Activated T-helper 1 cell treated with anti-CD3 and anti-CD28 coated beads, Interleukin-12 subunit alpha, Interleukin-12 subunit beta, Interleukin-2, Interleukin-4 antibody, amounts not matched to agents 30 ng/mL and 10 ng/mL and 1 ng/mL, durations not matched to agents 14 hours and 24 hours and 36 hours (primary cell): ENCODE measurements at places on chromosomes 5 and 9.

GRCh38 chr5:116881921-116882531 is 307.4 kb upstream of the SEMA6A start:
- no peak for DNase-seq

- DNase-seq = no peak
These were observed 29.2 kb upstream of the SEMA4D start for GRCh38 chr9:89527084-89527483.

DNA sequence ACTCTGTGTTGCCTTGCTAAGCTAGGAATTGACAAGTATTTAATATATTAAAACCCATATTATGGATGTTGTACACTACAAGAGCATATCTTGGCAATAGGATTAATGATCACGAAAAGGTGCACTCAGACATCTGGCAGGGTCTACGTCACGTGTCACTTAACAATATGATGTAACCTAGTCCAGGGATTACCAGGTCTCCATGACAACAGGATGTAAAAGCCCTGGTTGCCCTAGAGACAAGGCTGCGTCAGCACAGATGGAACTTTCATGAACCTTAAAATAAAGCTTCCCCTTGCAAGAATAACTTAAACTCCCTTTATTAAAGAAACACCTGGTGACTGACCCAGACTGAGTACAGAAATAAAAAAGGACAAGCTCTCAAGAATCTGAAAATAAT is 717.8 kb downstream of the CDH18 start:
- DNase-seq = no peak

DNA sequence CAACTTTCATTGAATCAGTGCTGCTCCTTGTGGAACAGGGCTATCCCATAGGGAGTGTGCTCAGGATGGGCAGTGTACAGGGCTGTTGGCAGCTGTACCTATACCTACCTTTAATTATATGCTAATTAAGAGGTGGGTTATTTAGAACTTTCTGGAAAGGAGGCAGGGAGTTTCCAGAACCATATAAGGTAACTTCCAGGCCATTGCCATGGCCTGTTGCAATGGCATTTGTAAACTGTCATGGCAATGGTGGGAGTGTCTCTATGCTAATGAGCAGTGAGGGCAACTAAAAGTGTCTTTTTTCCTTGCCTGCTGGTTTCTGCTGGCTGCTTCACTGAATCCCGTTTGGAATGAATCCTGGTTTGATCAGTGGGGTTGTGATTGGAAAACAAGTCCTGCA is 2.3 kb upstream of the ARHGAP26 start:
- DNase-seq = no peak

DNA sequence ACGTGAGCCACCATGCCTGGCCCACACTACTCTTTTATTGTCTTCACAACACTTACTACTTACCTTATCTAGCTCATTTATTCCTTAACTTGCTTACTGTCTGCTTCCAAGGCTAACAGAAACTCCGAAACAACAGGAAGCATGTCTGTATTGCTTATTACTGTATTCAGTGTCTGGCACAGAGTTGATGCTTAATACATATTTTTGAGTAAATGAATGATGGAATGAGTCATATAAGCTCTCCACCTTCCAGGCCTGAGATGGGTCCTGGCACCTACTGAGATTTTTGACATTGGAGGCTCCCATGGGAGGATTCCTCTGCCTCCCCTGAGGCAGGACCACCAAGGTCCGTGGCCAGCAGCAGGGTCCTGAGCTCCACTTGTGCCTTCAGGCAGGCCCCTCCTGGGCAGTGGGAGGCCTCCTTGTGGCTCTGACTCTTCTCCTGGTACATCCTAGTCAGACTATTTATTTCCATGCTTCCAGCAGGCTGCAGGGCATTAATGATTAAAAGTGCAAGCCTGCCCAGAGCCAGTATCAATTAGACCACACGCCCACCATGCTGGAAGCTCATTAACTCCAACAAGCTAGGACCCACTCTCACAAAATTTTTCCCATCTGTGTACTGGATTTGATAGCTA is 76.5 kb upstream of the CTNNA1 start:
- no peak for DNase-seq

DNA sequence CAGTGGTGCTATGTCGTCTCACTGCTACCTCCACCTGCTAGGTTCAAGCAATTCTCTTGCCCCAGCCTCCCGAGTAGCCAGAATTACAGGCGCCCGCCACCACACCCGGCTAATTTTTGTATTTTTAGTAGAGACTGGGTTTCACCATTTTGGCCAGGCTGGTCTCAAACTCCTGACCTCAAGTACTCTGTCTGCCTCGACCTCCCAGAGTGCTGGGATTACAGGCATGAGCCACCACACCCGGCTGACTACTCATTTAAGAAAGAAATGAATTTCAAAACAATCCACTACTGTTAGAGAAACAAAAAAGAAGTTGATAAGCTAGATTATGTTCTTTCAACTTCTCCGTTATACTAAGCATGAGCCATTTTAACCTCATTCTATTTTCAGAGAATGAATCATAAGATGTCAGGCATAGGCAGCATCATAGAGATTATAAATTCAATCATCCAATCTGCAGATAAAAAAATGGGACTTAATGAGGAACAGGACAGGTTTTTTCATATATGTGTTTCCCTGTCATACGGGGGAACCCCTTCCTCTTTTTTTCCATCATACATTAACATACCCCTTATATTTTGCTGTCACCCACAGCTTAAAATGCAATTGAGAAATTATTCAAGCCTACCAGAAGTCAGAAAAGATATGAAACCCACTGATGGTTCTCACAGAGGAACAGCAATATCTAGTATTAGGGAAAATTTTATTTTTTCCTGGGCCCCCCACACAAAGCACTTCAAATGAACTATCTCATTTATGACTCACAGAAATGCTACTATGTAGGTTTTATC is 26.5 kb upstream of the ADRB2 start:
- DNase-seq = no peak

GRCh38 chr9:114356792-114357191 is 27.1 kb downstream of the ORM2 start:
- DNase-seq = no peak

DNA sequence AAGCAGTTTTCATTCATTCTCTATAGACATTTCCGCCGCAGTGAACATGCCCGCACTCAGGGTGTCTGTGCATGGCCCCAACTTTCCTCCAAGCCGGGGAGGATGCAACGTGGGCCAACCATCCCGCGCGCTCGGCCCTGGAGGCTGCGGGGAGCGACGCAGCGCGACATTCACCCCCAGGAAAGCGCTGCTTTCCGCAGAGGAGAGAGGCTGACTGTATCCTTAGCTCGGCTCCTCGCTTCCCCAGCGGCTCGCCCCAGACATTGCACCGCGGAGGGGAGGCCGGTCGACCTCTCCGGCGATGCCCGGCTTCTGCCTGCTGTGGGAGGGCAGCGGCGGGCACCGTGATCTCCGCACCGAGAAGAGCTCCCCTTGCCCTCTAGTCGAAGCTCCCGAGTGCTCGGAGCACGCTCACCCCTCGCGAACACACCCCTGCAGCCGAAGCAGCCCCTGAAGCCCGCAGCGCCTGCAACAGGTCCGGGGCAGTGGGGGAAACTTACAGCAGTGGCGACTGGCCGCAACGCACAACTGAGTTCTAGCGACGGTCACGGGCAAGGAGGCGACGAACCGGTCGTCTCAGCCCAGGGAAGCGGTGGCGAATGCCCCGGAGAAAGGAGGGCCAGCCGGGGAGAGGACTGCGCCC is 600 bp downstream of the ENC1 start:
- DNase-seq = peak; percentile 20

- DNase-seq = no peak
These were observed 236.6 kb downstream of the NR3C1 start for GRCh38 chr5:143166661-143167420.

DNA sequence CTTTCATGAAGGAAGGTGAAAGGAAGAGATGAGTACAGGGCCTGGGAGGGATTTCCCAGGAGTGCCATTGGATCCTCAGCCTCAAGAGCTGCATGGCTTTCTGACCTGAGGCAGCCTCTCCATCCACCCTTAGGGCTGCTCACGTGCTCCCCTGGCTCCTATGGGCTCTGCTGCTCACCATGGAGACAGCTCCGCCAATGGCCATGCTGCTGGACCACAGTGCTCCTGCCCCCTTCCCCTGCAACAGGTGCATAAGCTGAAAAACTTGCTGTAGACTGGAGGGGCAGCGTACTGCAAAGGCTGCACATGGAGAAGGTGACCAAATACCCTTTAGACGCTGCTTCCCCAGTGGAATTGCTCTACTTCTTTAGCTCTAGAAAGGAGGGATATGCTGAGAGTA is 112.7 kb upstream of the PANK3 start:
- no peak for DNase-seq

DNA sequence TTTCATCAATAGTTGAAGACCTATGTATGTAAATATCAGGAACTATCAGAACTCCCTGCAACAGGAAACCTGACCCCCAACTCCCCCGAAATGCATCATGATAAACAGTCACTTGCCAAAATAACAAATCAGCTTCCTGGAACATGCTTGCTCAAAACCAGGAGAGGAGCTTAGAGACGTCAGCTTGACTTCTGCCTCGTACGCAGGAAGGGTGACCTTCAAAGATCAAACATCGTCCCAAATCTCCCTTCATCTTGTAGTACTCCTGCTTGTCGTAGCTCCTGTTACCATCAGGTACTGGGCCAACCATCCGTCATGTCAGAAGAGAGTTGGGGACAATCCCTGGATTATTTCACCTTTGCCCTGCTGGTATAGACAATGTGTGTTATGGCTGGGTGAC is 396.1 kb downstream of the GADD45G start:
- no peak for DNase-seq

GRCh38 chr9:12808569-12808968 is 33.7 kb downstream of the LURAP1L start:
- no peak for DNase-seq

GRCh38 chr9:136249877-136250559 is 4.4 kb upstream of the QSOX2 start:
- no peak for DNase-seq
